Karpas-422 (cell line): ENCODE measurements at places on chromosomes 11 and 22. TPM values are rescaled to one million over a fixed set of nuclear protein-coding genes. Genes with fewer than 3 reads are reported as not detected.

Gene C11orf16
- not detected in 2 replicates for total RNA-seq

DNA sequence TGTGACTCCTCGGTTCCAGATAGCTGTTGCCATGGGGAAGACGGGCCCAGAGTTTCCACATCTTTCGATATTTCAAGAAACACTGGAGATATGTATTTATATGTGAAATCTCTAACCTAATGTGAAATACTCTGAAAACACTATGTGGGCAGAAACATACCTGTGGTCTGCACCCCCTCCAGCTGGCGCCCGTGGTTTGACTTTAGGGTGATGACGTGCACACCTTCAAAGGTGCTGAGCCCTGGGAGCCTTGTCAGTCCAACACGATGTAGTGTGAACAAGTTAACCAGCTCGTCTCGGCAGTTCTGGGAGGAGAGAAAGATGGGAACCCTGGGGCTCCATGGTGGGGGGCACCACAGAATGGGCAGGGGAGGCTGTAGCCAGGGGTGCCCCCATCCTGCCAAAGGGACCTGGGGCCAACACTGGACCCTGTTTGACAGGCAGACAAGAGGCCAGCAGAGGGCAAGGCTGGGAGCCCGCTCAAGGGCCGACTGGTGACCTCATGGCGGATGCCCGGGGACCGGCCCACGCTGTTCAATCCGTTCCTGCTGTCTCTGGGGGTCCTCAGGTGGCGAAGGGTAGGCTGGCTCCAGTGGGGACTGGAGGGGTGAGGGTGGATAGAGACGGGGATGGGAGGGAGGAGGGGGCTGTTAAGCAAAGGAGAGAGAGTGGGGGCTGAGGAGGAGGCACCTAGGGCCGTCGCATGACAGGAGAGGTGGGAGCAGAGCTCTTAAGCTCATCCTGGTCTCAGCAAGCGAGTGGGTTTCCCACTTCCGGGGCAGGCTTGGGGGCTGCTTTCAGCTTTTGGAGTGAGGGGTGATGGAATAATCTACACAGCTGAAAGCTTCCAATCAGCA is 43.8 kb downstream of the TRIOBP start:
- no peaks in the 10 kb centered on the region for H3K27me3 ChIP-seq
- H3K27ac ChIP-seq = no peak overlapping the region
- H3K36me3 ChIP-seq = no peaks in the 10 kb centered on the region
- no peak overlapping the region for H3K4me3 ChIP-seq
- no peak for DNase-seq

DNA sequence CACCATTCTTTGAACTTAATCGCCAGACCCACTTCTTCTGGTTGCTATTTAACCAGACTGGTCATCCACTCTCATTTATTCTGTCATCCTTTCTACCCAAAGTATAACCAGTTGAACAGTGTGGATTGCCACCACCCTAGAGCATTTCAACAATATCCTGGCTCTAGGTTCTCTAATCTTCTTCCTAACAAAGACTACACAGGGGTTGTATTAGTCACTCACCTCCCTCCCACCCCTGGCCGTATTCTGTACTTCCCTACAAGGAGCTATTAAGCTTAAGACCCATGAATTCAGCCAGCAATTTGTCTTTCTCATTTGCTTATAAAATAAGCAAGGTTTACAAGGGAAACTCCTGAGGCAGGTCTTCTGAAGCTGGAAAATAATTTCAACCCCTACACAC is 46.9 kb upstream of the CEP126 start:
- H3K4me1 ChIP-seq = no peaks in the 10 kb centered on the region
- H3K4me3 ChIP-seq = no peak overlapping the region
- no peaks in the 10 kb centered on the region for H3K36me3 ChIP-seq
- no peak overlapping the region for H3K27ac ChIP-seq
- no peak for DNase-seq

- peaks cover 5% of the 10 kb centered on the region; the same call in 1 of the 2 replicates for H3K4me1 ChIP-seq
Measured at GRCh38 chr11:12502046-12502445, 124.7 kb downstream of the PARVA start.

DNA sequence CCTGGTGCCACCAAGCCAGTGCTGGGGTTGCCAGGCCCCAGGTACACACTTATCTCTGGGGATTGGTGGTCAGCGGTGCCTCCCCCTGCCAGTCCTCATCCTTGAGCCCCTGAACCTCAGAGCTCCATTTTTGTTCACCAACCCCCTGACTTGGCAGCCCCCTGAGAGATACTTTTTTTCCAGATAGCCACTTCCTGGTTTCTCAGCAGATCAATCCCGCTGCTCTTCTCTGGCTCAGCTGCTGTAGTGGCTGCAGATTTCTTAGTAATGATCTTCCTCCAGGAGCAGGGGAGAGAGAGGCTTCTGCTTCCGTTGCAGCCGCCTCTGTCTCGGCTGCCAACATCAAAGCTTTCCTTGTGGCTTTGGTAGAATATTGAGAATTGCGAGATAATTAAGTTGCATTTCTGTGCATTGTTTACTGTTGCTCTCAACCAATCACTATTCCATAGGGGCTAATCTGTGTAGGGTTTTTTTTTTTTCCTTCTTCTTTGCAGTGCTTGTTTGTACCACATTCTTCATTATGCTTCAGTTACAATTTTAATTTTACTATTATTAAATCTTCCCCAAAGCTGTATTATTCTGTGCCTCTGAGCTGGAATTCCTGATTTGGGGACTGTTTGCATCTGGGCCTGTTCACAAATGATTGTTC is 92.1 kb downstream of the PKNOX2 start:
- H3K4me3 ChIP-seq = no peak overlapping the region
- no peak overlapping the region for H3K27ac ChIP-seq
- no peaks in the 10 kb centered on the region for H3K27me3 ChIP-seq
- H3K36me3 ChIP-seq = no peaks in the 10 kb centered on the region
- H3K4me1 ChIP-seq = peaks cover 16% of the 10 kb centered on the region

DNA sequence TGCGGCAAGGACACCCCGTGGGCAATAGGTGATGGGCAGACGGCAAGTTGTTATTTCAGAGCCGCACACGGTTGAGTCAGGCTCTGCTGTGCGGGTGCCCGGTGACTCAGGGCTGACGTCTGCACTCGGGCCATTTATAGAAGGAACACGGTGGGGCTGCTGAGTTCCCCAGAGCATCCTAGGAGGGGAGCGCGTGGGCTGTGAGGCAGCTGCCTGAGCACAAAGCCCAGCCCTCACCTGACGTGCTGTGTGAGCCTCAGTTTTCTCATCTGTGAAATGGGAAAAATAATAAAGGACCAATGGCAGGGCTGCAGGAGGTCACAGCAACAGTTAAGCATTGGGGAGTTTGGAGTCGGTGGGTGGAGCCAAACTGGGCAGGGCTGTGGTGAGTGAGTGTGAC is 11.3 kb upstream of the RHOD start:
- H3K36me3 ChIP-seq = no peaks in the 10 kb centered on the region
- no peak overlapping the region for H3K27ac ChIP-seq
- no peaks in the 10 kb centered on the region for H3K27me3 ChIP-seq
- H3K4me1 ChIP-seq = peaks cover 39% of the 10 kb centered on the region
- no peak overlapping the region for H3K4me3 ChIP-seq

Gene KRTAP5-5
- total RNA-seq = not detected in 2 replicates

GRCh38 chr22:49717322-49717919 is 110.3 kb downstream of the BRD1 start:
- peaks cover 10% of the 10 kb centered on the region for H3K4me1 ChIP-seq
- peak; percentile 76 for DNase-seq
- no peak overlapping the region for H3K27ac ChIP-seq
- H3K36me3 ChIP-seq = no peaks in the 10 kb centered on the region

Gene TMEM218
- total RNA-seq = 23.2 and 46.9 TPM in 2 replicates

Gene RASD2
- not detected in 2 replicates for total RNA-seq
